ENCODE measurements at places on chromosomes 3 and 15. TPM values are rescaled to one million over a fixed set of nuclear protein-coding genes. Genes with fewer than 3 reads are reported as not detected.

DNA sequence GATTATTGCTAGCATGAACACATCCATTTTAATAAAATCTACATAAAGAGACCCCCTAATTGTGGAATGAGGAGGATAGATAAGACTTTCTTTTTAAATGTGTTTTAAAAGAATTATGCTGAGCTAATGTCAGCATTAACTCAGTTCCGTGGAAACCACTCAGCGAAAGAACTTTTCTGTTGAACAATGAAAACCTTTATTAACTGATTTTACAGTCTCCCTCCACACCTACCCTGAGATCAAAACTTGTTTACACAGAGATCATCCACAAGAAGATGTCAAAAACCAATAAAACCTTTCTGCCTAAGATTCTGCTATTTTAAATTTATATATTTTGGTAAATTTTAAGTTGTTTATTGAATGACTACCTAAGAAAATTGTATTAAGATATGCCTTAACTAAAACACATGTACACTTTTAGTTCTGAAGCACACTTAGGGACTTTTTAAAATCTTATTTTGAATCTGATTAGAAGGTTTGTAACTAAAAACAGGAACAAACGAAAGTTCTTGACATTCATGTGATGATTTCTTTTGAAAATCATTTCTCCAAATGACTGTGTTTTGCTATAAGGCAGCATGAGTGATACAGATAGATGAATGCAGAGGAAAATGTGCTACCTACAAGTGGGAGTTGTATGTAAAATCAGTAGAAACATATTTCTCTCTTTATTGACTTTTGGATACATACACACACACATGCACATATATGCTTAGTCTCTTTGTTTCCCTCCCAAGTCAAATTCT lies 369.0 kb downstream of the UNC13C start:
- no peaks in the 10 kb centered on the region for H3K36me3 ChIP-seq
- H3K4me3 ChIP-seq, result no peak overlapping the region
- no peaks in the 10 kb centered on the region for H3K4me1 ChIP-seq
- DNase-seq, result no peak
- no peaks in the 10 kb centered on the region for H3K27me3 ChIP-seq
- no peak overlapping the region for H3K27ac ChIP-seq

- no peak overlapping the region for H3K27ac ChIP-seq
- no peak overlapping the region for H3K4me3 ChIP-seq
Measured at GRCh38 chr3:157837336-157837735, 268.9 kb downstream of the SHOX2 start.

- H3K4me3 ChIP-seq, result no peak overlapping the region
- no peaks in the 10 kb centered on the region for H3K36me3 ChIP-seq
- no peak for DNase-seq
- no peak overlapping the region for H3K27ac ChIP-seq
- H3K4me1 ChIP-seq, result no peaks in the 10 kb centered on the region
Measured at GRCh38 chr15:86178845-86179244, 99.2 kb downstream of the AGBL1 start.

DNA sequence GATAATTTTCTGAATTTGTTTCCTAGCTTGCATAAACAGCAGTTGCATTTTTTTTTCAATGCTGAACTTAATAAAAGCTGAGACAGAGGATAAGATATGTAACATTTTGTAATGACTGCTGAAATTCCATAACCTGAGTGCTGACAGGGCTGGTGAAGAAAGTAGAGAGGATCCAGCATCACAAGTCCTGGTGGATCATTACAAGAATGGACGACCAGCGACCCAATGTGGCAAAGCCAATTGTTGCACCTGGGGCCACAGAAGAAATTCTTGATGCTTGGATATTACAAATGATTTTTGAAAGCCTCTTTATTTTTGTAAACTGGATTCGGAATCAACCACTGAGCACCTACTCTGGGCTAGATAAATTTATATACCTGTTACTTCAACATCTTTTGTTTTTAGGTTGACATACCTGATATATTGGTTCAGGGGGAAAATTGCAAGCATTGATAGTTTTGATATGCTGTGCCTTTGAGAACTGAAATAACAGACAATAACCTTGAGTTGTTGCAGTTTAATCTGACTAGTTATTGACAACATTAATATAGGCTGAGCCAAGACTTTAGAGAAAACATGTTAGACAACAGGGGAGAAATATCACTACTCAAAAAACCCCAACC lies 3.9 kb upstream of the ACTL6A start:
- H3K27ac ChIP-seq, result no peak overlapping the region
- H3K4me3 ChIP-seq, result no peak overlapping the region
- no peaks in the 10 kb centered on the region for H3K27me3 ChIP-seq
- no peaks in the 10 kb centered on the region for H3K36me3 ChIP-seq
- H3K4me1 ChIP-seq, result peaks cover 1% of the 10 kb centered on the region

- H3K36me3 ChIP-seq, result no peaks in the 10 kb centered on the region
- no peak for DNase-seq
- no peak overlapping the region for H3K27ac ChIP-seq
- H3K4me3 ChIP-seq, result no peak overlapping the region
Measured at GRCh38 chr3:128551451-128551850, 58.5 kb upstream of the GATA2 start.

LDHAL6B gene
- 0.17 TPM for polyA plus RNA-seq

- no peak overlapping the region for H3K4me3 ChIP-seq
- H3K27ac ChIP-seq, result peak overlapping the region; percentile 15
- no peak for DNase-seq
- peaks cover 13% of the 10 kb centered on the region for H3K4me1 ChIP-seq
Measured at GRCh38 chr3:7506606-7507180, 645.8 kb downstream of the GRM7 start.

CNTN6 gene
- 2.6 TPM for polyA plus RNA-seq

DNA sequence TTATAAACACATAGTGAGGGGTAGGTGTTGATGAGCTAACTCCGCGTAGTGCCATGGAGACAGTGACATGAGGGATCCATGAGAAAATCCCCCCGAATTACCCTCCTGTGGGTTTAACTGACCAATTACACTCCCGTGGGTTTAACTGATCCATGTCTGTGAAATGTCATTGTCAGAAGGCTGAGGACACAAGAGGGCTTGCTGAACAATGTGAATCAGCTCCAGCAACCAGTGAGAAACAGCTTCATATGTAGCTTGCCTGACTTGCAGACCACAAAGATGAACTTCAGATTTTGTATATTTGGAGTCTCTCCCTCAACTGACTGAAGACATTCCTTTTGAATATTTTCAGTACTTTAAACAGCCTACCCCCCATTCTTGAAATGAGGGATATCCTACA lies 144.9 kb downstream of the FBN1 start:
- no peaks in the 10 kb centered on the region for H3K4me1 ChIP-seq
- DNase-seq, result no peak
- no peak overlapping the region for H3K4me3 ChIP-seq

- H3K27ac ChIP-seq, result peak overlapping the region; percentile 45
- H3K4me3 ChIP-seq, result no peak overlapping the region
- no peaks in the 10 kb centered on the region for H3K36me3 ChIP-seq
- H3K27me3 ChIP-seq, result no peaks in the 10 kb centered on the region
Measured at GRCh38 chr3:56055546-56055945, 412.7 kb downstream of the ERC2 start.

GRCh38 chr3:114877378-114878113 lies 269.5 kb downstream of the ZBTB20 start:
- no peaks in the 10 kb centered on the region for H3K27me3 ChIP-seq
- H3K36me3 ChIP-seq, result no peaks in the 10 kb centered on the region
- no peak overlapping the region for H3K4me3 ChIP-seq
- H3K27ac ChIP-seq, result no peak overlapping the region
- H3K4me1 ChIP-seq, result no peaks in the 10 kb centered on the region
- no peak for DNase-seq

GRCh38 chr15:69462030-69462492 lies 9.4 kb downstream of the RPLP1 start:
- H3K27ac ChIP-seq, result no peak overlapping the region
- no peak overlapping the region for H3K4me3 ChIP-seq
- no peak for DNase-seq
- H3K4me1 ChIP-seq, result peaks cover 6% of the 10 kb centered on the region
- no peaks in the 10 kb centered on the region for H3K36me3 ChIP-seq

- H3K36me3 ChIP-seq, result no peaks in the 10 kb centered on the region
- no peak overlapping the region for H3K27ac ChIP-seq
- DNase-seq, result no peak
- no peaks in the 10 kb centered on the region for H3K4me1 ChIP-seq
Measured at GRCh38 chr3:104909721-104910120, 457.0 kb upstream of the ALCAM start.

DNA sequence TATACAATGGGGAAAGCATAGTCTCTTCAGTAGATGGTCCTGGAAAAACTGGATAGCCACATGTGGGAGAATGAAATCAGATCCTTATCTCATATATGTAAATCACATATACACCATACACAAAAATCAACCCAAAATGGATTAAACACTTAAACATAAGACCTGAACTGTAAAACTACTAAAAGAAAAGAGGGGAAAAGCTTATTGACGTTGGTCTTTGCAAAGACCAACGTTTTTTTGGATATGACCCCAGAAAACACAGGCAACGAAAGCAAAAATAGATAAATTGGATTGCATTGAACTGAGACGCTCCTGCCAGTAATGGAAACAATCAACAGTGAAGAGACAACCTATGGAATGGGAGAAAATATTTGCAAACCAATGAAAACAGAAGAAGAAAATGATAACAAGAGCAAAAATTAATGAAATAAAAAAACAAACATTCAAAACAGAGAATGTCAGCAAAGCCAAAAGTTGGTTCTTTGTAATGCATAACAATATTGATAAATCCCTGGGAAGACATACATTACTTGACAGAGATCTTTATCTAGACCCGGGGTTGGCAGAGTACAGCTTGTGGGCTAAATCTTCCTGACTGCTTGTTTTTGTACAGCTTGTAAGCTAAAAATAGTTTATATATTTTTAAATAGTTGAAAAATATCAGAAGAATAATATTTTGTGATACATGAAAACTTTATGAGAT lies 86.9 kb downstream of the NEO1 start:
- peaks cover 7% of the 10 kb centered on the region for H3K4me1 ChIP-seq
- no peak overlapping the region for H3K4me3 ChIP-seq
- no peaks in the 10 kb centered on the region for H3K27me3 ChIP-seq
- H3K36me3 ChIP-seq, result no peaks in the 10 kb centered on the region
- DNase-seq, result no peak

ITPR1 gene
- polyA plus RNA-seq, result 54.8 TPM

- no peaks in the 10 kb centered on the region for H3K36me3 ChIP-seq
- H3K4me3 ChIP-seq, result no peak overlapping the region
- no peak for DNase-seq
Measured at GRCh38 chr15:86647810-86648440, 568.3 kb downstream of the AGBL1 start.

- no peak overlapping the region for H3K27ac ChIP-seq
- peak overlapping the region; percentile 40 for H3K4me3 ChIP-seq
- peaks cover 44% of the 10 kb centered on the region for H3K27me3 ChIP-seq
- no peaks in the 10 kb centered on the region for H3K36me3 ChIP-seq
- DNase-seq, result no peak
- H3K4me1 ChIP-seq, result peaks cover 6% of the 10 kb centered on the region
Measured at GRCh38 chr15:89749951-89750559, 994 bp downstream of the MESP1 start.

USP50 gene
- 0.29 TPM for polyA plus RNA-seq

DNA sequence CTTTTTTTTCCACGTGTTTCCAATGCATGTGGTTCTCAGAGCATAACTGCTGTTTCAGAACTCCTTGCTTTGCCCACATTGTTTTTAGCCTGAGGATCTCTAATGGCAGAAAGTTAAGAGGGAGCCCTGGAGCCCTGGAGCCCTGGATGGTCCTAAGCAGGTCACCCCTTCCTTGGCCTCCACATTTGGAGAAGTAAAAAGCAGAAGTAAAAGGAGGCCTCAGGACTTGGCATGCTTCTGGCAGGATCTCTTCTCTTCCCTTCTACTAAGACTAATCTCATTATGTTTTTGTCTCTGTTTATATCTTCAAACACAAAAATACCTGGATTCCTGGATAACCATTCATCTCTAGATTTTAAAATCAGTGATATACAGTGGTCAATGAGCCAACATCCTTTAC lies 50.1 kb downstream of the P2RY1 start:
- no peaks in the 10 kb centered on the region for H3K4me1 ChIP-seq
- no peaks in the 10 kb centered on the region for H3K27me3 ChIP-seq
- no peaks in the 10 kb centered on the region for H3K36me3 ChIP-seq
- no peak overlapping the region for H3K27ac ChIP-seq
- no peak for DNase-seq

KLF15 gene
- polyA plus RNA-seq, result 1.8 TPM

SCN10A gene
- polyA plus RNA-seq, result not detected

GRCh38 chr3:71831599-71831998 lies 46.7 kb upstream of the PROK2 start:
- H3K27me3 ChIP-seq, result peaks cover 3% of the 10 kb centered on the region
- no peak for DNase-seq
- no peaks in the 10 kb centered on the region for H3K4me1 ChIP-seq

- no peaks in the 10 kb centered on the region for H3K27me3 ChIP-seq
- no peak overlapping the region for H3K27ac ChIP-seq
- H3K4me3 ChIP-seq, result no peak overlapping the region
- H3K4me1 ChIP-seq, result no peaks in the 10 kb centered on the region
Measured at GRCh38 chr3:50467919-50468318, 35.5 kb downstream of the CACNA2D2 start.

TNNC1 gene
- polyA plus RNA-seq, result 9.7 TPM

DNA sequence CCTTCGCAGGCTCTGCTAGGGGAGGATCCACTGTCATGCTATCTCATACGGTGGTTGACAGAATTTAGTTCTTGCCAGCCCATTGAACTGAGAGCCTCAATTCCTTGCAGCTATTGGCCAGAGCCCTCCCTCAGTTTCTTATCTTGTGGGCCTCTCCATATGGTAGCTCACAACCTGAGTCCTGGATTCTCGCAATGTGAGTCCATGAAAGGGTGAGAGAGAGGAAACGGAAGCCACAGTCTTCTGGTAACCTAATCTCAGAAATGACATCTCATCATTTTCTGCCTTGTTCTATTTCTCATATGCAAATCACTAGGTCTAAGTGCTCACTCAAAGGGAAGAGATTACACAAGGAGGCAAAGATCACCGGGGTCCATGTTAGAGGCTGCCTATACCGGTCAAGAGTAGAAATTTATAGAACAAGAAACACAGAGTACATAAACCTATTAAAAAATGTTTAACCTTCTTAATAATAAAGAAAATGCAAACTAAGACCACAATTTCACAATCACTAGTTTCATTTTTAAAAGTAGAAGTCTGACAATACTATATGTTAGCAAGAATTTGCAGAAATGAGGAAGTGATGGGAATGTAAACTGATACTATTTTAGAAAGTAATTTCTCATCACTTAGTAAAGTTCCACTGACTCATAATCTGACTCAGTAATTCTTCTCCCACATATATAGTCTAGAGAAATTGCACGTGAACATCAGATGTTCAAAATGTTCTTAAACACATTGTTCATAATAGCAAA lies 378.4 kb upstream of the AGTR1 start:
- no peak for DNase-seq
- H3K4me3 ChIP-seq, result no peak overlapping the region
- H3K4me1 ChIP-seq, result no peaks in the 10 kb centered on the region
- no peak overlapping the region for H3K27ac ChIP-seq

CYP8B1 gene
- 2.2 TPM for polyA plus RNA-seq
